ENCODE measurements at places on chromosomes 3 and 15.

- DNase-seq: no peak
These were observed 1.8 kb downstream of the FOXL2 start for GRCh38 chr3:138944929-138945708.

DNA sequence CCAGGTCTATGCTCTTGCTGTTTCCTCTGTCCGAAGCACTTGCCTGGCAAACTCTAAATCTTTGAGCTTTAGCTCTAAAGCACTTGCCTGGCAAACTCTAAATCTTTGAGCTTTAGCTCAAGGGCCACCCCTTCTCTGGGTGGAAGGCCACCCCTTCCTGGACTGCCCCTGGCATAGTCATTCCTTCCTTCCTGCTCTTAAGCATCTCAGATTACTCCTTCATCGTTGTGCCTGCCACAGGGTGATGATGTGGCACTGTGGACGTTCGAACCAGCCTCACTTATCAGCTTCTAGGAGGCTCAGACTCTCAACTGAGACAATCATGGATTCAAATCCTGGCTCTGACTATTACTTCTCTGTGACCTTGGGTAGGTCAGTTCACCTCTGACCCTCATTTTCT, 10.5 kb upstream of the CRABP1 start:
- no peak for DNase-seq

DNA sequence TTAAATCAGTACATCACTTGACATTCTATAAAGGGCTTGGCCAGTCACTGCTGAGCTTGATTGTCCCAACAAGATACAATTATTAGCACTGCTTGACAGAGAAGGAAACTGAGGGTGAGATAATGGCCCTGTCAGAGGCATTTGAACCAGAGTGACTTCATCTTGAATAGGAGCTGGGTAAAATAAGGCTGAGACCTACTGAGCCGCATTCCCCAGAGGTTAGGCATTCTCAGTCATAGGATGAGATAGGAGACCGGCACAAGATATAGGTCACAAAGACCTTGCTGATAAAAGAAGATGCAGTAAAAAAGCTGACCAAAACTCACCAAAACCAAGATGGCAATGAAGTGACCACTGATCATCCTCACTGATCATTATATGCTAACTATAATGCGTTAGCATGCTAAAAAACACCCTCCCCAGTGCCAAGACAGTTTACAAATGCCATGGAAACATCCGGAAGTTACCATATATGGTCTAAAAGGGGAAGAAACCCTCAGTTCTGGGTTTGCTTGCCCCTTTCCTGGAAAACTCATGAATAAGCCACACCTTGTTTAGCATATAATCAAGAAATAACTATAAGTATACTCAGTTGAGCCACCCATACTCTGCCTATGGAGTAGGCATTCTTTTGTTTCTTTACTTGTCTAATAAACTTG, 239.1 kb upstream of the SETMAR start:
- DNase-seq: no peak

- no peak for DNase-seq
These were observed 58.4 kb downstream of the RPLP1 start for GRCh38 chr15:69511015-69511414.

GRCh38 chr3:109188741-109189140, 52.2 kb downstream of the C3orf85 start:
- DNase-seq: no peak

GRCh38 chr3:45646051-45646585, 43.1 kb upstream of the SACM1L start:
- DNase-seq: no peak

DNA sequence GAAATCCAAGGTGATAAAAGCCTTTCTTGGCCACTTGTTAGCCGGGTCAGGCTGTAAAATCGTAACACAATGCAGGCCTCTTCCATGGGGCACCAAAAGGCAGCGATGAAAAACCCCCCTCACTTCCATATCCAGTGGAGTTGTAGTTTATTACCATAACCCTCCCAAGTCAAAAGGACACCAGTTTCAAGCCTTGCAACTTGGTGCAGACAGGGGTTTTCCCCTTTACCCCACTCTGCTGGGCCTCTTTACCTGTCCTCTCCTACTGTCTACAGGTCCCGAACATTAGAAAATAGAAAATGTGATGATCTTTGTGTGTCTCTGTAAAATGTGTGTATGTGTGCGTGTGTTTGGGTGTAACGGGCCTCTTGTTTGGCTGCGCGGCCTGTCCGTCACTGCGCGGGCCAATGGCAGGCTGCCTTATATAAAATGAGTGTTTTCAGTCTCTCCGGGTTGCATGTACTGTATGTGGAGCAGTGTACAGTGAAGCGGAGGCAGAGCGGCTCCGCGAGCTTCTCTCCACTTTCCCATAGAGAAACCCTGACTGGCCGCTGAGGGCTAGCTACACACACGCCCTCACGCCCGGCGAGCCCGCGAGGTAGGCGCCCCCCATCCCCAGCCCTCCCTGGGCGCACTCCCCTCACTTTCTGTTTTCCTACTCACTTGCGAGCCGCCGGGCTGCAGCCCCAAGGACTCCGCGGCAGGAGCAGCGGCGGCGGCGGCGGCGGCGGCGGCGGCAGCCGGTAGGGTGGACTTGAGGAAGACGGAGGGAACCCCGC, at the start of gene BBX:
TSS of gene BBX (plus strand) at position 453 of the 779 bp plus-strand sequence. CDS start 187,499 bp downstream, outside the sequence.
- DNase-seq: peak; percentile 95

- no peak for DNase-seq
These were observed 68.9 kb downstream of the CHRNA7 start for GRCh38 chr15:32099097-32099785.

DNA sequence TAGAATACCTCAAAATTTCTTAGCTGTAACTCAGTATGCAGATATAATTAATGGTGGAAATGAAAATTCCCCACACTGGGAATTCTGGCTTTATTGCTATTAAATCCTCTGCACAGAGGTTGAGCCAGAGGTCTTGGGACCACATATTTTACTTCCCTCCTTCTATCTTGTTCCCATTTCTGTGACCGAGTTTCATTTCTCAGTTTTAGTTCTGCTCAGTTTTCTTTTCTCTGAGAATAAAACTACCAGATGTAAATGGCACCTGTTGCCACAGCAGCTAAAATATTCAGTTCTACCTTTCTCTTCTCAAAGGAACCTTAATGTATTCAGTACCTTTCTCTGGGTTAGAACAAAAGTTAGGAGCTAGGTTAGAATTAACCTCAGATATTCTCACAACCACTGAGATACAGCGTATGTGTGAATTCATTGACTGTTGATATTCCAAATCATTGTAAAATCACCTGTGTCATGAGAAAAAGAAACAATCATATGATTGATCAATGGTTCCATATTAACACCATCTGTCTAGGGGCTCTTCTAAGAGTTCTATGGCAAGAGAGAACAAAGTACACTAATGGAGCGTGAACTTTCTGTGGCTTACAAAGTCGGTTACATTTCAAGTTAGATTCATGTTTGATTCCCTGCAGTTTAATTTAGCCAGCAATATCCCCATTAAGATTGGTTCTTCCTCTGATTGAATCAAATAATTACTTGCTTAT, 374.1 kb downstream of the EFHB start:
- peak; percentile 38 for DNase-seq

GRCh38 chr3:22988566-22988965, 214.6 kb upstream of the UBE2E2 start:
- DNase-seq: no peak

DNA sequence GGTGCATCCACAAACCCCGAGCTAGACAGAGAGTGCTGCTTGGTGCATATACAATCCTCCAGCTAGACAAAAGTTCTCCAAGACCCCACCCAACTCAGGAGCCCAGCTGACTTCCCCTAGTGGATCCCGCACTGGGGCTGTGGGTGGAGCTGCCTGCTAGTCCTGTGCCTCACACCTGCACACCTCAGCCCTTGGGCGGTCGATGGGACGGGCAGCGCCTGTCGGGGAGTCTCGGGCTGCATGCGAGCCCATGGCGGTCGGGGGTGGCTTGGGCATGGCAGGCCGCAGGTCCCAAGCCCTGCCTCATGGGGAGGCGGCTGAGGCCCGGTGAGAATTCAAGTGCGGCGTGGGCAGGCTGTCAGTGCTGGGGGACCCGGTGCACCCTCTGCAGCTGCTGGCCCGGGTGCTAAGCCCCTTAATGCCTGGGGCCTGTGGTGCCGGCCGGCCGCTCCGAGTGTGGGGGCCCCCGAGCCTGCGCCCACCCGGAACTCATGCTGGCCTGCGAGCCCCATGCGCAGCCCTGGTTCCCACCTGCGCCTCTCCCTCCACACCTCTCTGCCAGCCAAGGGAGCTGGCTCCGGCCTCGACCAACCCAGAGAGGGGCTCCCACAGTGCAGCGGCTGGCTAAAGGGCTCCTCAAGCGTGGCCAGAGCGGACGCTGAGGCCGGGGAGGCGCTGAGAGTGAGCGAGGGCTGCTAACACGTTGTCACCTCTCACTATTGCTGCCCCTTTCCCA, 31.0 kb downstream of the ZNF589 start:
- no peak for DNase-seq

DNA sequence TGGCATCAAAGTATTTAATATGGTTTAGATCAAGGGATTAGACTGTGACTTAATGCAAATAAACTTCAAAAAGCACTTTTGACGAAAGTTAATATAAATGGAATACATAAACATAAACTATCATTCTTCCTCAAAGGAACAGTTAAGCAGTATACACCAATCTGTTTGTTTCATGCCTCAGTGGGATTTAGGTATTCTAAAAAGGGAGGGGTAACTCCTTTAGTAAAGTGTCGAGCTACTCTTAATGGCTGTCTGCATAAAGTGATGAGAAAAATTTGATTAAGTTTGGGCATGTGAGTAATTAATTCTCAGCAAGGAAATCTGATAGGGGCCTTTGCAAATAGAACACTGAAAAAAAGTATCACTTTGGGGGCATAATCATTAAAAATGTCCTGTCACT, 176.9 kb downstream of the FRMD5 start:
- DNase-seq: no peak

DNA sequence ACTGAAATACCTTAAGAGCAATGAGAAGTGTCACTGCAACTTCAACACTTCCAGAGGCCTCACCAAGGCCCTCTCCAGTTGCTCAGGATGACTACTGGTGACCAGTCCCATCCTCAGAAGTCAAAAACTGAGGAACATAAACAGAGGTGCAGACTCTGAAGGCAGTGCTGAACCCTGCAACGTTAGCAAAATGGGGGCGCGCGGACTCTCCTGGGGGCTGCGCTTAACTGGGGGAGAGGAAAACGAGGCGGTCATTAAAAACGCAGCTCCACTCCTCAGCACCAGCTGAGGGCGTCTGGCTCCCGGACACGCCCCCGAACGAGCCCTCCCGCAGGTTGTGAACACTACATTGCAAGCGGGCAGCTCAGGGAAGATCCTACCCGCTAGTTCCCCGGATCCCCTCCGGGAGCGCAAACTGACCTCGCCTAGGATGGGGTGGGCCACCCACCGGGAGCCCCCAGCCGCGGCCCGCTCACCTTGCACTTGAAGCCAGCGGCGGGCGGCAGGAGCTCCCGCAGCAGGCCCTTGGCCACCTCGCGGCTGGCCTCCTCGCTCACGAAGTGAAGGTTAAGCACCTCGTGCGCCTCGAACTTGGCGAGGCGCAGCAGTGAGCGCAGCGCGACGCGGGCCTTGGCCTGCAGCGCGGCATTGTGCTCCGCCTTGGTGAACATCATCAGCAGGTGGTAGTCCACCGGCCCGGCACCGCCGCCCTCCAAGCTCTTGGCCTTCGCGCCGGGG, 711 bp downstream of the XXYLT1 start:
- DNase-seq: no peak

GRCh38 chr3:76726034-76726433, 313.9 kb upstream of the ROBO2 start:
- DNase-seq: no peak

DNA sequence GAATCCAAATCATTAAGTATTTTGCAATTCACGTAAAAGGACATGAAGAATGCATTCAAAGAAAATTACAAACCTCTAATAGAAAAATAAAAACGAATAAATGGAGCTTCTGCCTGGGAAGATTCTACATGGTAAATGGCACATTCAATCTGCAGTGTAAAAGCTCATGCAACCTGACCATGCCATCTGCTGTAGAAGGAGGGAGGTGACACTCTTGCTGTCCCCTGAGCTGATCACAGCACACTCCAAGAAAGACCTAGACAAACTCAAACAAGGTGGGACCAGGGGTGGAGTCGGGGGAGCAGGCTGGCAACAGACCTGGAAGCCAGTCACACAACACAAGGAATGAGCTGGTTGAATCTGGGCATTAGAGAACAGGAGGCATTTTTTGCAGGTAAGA, 101.8 kb downstream of the BDH1 start:
- no peak for DNase-seq
